ENCODE measurements at places on chromosomes 5 and 9. TPM values are rescaled to one million over a fixed set of nuclear protein-coding genes. Genes with fewer than 3 reads are reported as not detected.

C5orf58 gene
- polyA plus RNA-seq, result not detected

TRAF1 gene
- polyA plus RNA-seq, result 10.2 TPM

- no peak for DNase-seq
These were observed 10.3 kb downstream of the PCYOX1L start for GRCh38 chr5:149367972-149368645.

MRPS30 gene
- 20.5 TPM for polyA plus RNA-seq

ADGRD2 gene
- not detected for polyA plus RNA-seq

- no peak for DNase-seq
These were observed 6.0 kb upstream of the ESM1 start for GRCh38 chr5:54991416-54991815.

DNA sequence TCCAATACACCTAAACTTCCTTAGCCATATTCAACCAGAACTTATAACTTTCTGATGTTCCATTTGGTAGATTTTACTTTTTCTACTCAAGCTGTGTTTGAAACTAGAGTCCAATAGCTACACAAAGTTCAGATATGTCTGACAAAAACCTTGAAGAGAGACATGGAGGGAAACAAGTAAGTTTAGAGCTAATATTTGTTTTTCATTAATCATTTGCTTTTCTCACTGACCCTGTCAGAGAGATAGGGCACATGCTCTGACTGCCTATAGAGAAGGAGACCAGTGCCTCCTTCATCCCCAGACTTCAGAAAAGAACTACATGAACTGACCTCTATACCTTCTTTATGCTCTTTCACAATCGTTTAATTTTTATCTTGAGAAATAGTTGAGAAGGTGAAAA, 157.0 kb upstream of the PPP1R2B start:
- DNase-seq, result no peak

- peak; percentile 82 for DNase-seq
These were observed 1.9 kb upstream of the ANKRD18A start for GRCh38 chr9:38622288-38622674.

ARL14EPL gene
- not detected for polyA plus RNA-seq

DNA sequence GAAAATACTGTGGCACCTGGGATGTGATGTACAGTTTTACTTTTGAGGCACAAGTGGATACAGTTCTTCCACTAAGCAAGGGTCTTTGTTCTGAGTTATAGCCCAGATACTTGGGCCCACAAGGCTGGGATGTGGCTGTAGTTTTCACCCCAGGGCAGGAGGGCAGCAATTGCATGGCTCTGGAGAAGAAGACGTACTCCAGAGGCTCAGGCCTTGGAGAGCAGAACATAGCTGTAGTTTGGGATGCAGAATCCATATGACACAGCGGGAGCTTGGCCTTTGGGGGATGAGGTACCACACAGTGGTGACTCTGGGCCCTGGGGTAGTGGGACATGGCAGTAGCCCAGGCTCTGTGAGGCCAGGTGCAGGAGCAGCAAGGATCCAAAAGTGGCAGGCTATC, 110.8 kb upstream of the FSTL4 start:
- no peak for DNase-seq

DNA sequence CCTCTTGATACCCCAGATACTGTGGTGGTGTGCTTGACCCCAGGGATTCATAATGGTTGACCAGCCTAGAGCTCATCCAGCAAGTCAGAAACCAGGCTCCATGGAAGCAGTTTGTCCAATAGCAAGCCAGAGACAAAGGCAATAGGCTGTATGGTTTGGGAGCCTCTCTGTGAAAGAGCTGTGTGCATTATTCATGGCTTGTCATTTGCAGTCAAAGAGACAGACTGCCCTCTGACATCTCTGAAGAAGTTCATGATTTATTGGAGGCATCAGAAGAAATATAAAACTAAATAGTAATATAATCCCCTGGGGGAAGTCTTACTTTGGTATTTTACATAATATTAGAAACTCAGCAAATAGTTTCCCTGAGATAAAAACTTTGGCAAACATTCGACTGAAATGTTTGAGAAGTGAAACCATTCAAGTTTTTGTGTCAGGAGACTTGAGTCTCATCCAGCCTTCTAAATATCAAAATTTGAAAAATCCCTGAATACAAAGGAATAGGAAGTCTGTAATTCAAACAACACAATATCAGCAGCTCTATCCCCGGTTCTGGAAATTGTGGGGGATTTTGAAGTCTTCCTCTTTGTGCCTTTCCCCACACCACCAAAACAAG, 250.3 kb downstream of the ZSWIM6 start:
- no peak for DNase-seq

GRCh38 chr5:148509893-148510292, 126.1 kb downstream of the FBXO38 start:
- DNase-seq, result no peak

PRR16 gene
- 1.7 TPM for polyA plus RNA-seq

GRCh38 chr5:123208668-123209501, 119.8 kb downstream of the PRDM6 start:
- no peak for DNase-seq

DNA sequence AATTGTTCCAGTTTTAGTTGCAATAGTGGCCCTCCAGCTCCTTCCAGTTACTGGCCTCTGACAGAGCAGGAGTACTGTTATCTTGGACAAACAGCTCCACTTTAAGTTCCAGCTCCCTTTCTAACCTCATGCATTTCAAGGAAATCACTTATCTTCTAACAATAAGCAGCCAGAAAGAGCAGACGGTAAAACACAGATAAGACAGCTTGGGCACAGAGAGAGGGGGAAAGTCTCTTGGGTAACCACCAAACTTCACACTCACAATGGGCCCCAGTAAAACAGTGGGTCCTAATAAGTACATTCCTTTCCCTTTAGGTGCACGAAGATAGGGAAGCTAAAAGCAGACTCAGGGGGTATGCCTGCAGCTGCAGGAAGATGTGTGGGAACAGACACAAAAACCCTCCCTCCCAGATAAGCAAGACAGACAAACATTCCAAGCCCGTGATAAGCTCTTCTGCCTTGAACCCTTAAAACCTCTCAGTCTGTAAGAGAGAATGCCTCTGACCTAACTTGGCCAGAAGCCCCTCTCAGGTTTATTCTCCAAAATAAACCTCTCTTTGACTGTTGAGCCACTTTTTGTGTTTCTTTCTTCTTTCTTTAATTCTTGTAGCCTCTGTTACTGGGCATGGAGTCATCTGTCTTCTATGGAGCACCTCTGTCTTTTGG, 30.8 kb downstream of the OR1J1 start:
- DNase-seq, result no peak

- DNase-seq, result no peak
These were observed 206.0 kb upstream of the DMRTA1 start for GRCh38 chr9:22240619-22241018.

TNC gene
- polyA plus RNA-seq, result 3.5 TPM

GRCh38 chr9:101578378-101578777, 16.4 kb downstream of the PPP3R2 start:
- DNase-seq, result no peak

DNA sequence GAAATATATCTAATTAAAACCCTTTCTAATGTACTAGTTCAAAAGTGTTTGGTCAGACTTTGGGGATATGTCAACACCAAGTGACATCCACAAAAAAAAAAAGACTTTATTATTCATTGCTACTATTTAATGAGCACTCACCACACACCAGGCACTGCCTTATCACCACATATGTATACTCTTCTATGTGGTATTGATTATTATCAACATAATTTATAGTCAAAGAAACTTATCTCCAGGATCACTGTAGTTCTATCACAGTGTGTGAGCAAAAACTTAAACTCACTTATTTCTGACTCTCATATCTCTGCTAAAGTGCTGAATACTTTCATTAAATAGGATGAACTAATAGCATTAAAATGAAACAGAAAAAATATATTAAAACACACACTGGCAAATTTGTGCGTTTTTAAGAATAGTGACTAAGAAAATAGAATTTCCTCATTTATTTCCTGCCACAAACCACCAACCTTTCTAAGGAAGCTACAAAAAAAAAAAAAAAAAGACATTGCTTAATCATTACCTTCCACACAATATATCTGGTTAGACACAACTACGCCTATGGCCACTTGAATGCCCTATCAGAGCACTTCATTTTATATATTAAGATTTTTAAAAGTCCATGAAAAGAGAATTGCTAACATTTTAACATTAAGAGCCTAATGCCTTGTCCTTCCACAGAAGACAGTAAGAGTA, 12.8 kb downstream of the SLCO4C1 start:
- DNase-seq, result no peak

GRCh38 chr9:134525841-134526583, 115.6 kb upstream of the COL5A1 start:
- DNase-seq, result no peak

DNA sequence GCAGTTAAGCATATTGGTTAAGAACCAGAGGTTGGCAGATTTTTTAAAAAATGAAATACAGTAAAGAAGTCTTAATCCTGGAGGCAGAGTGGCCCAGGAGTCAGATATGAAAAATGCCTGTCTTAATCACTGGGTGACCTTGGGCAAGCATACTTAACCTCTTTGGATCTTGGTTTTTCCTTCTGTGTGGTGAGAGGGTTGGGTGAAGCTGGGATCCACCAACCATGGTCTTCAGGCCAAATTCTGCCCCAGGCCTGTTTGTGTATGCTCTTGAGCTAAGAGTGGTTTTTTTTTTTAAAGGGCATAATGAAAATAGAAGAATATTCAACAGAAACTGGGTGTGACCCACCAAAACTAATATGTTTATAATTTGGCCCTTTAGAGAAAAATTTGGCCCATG, 20.0 kb upstream of the TEX48 start:
- no peak for DNase-seq

DNA sequence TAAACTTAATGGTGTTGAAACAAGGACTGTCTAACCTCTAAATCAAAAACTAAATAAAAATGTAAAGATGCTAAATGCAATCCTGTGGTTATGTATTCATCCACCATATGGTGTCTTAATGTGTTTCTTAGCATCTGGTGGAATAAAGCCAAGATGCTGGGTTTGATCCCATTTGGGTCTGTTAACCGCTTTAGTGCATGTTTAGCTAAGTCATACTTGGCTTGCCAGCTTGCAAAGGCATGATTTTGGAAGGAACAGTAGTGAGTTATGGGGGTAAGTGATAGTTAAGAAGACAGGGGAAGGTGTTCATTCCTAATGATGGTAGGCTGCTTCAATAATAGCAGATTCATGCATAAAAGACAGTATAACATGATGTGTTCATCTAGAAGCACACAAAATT, 139.0 kb upstream of the SLC27A6 start:
- DNase-seq, result no peak

DNAJA1 gene
- polyA plus RNA-seq, result 25.8 TPM

Measured in spleen (tissue), 13 donors.